ENCODE measurements at places on chromosomes 11 and 22. TPM values are rescaled to one million over a fixed set of nuclear protein-coding genes. Genes with fewer than 3 reads are reported as not detected.

GRCh38 chr11:19079643-19080440, 19.3 kb upstream of the MRGPRX2 start:
- no peak overlapping the region for H3K4me3 ChIP-seq
- DNase-seq = no peak
- H3K4me1 ChIP-seq = no peaks in the 10 kb centered on the region
- H3K27ac ChIP-seq = no peak overlapping the region

DNA sequence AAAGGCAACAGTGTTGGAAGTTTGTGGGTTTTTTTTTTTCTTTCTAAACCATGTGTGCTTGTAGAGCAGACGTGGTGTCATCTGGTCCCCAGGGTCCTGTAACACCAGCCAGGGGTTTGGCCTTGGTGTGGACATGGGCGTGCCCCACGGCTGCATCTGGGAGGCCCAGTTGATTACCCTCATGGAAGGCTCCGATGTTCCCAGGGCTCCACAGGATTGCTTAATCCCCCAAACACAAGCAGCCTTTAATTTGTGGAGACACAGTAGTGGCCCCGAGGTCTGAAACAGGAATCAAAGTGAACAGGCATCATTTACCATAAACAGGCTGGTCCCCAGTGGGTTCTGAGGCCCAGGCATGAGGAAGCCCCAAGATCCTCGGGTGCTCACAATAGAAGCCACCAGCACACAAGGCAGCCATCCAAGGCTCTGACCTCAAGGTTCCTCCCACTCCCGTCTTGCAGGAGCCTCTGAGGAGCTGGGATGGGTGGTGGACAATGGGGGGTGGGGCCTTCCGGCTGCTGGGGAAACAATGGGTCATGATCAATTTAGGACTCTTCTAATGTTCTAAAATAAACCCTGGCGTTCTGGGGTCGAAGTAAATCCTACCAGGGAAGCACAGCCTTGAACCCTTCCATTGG, 115.0 kb upstream of the CD82 start:
- no peaks in the 10 kb centered on the region for H3K27me3 ChIP-seq
- H3K27ac ChIP-seq = no peak overlapping the region
- H3K4me3 ChIP-seq = no peak overlapping the region
- H3K4me1 ChIP-seq = no peaks in the 10 kb centered on the region

- peaks cover 17% of the 10 kb centered on the region for H3K4me1 ChIP-seq
- DNase-seq = no peak
- peaks cover 10% of the 10 kb centered on the region for H3K27me3 ChIP-seq
- no peaks in the 10 kb centered on the region for H3K36me3 ChIP-seq
These were observed 215 bp downstream of the ZNRF3 start for GRCh38 chr22:28883657-28883916.

DNA sequence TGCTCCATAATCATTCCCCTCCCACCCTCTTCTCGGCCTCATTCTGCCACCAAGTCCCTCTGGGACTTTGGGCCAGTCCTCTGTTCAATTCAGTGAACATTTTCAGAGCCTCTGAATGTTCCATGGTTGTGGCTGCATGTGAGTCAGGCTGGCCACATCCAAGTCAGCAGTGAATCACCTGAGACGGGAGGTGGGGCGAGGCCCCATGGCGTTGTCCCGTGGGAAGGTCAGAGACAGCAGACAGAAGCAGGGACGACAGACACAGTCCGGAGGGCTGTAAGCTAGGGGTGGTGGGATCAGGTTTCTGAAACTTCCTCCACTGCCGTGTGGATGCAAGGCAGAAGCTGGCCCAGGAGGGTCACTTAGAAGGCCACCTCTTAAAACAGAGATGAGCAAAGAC, 324.8 kb downstream of the MN1 start:
- no peak for DNase-seq
- peaks cover 2% of the 10 kb centered on the region for H3K27me3 ChIP-seq
- H3K27ac ChIP-seq = no peak overlapping the region
- no peak overlapping the region for H3K4me3 ChIP-seq
- H3K4me1 ChIP-seq = no peaks in the 10 kb centered on the region

GRCh38 chr22:30922151-30922611, 46.4 kb downstream of the MORC2 start:
- H3K36me3 ChIP-seq = peaks cover 23% of the 10 kb centered on the region
- H3K4me3 ChIP-seq = no peak overlapping the region
- peak; percentile 88 for DNase-seq

GRCh38 chr22:36432592-36433317, 45.0 kb upstream of the MYH9 start:
- no peaks in the 10 kb centered on the region for H3K27me3 ChIP-seq
- no peak for DNase-seq

DNA sequence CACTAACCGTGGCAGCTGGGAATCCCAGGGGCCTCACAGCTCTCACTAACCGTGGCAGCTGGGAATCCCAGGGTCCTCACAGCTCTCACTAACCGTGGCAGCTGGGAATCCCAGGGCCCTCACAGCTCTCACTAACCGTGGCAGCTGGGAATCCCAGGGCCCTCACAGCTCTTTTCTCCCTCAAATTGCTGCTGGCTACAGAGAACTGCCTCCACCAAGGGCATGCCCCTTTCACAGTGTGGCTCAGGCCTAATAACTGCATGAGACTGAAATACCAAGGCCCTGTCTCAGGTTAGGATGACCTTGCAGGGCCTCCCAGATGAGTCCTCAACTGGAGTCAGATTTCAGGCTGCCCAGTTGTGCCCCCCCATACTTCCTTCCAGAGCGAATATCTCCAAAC, 35.1 kb upstream of the GGTLC2 start:
- H3K4me1 ChIP-seq = no peaks in the 10 kb centered on the region
- no peak overlapping the region for H3K27ac ChIP-seq
- DNase-seq = no peak

- DNase-seq = no peak
- peaks cover 19% of the 10 kb centered on the region for H3K4me1 ChIP-seq
- no peak overlapping the region for H3K27ac ChIP-seq
- H3K27me3 ChIP-seq = no peaks in the 10 kb centered on the region
These were observed 4.8 kb downstream of the ARHGEF17 start for GRCh38 chr11:73312851-73313327.

- peaks cover 98% of the 10 kb centered on the region for H3K4me1 ChIP-seq
- peak overlapping the region; percentile 53 for H3K4me3 ChIP-seq
- H3K36me3 ChIP-seq = peaks cover 22% of the 10 kb centered on the region
- no peak for DNase-seq
- peak overlapping the region; percentile 74 for H3K27ac ChIP-seq
These were observed 21.6 kb upstream of the TMA7B start for GRCh38 chr22:39938509-39939111.

DNA sequence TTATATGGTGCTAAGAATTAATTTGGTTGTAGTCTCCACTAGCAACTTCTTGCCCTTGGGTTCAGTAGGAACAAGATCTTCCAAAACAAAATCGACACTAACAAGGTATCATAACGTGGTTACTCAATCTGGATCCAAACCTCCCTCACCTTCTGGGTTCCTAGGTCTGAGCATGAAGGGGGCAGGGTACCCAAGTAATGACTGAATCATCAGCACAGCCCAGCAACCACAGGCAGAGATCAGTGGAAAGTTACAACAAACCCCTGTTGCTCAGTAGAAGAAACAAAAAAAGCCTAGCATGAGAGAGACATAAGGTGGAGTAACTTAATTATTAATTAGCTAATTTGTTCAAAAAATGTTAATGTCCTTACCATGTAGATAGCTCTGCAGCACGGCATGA, 221.4 kb downstream of the BLID start:
- H3K4me3 ChIP-seq = no peak overlapping the region
- H3K4me1 ChIP-seq = no peaks in the 10 kb centered on the region
- H3K27me3 ChIP-seq = no peaks in the 10 kb centered on the region
- H3K36me3 ChIP-seq = no peaks in the 10 kb centered on the region
- DNase-seq = no peak
- no peak overlapping the region for H3K27ac ChIP-seq

DNA sequence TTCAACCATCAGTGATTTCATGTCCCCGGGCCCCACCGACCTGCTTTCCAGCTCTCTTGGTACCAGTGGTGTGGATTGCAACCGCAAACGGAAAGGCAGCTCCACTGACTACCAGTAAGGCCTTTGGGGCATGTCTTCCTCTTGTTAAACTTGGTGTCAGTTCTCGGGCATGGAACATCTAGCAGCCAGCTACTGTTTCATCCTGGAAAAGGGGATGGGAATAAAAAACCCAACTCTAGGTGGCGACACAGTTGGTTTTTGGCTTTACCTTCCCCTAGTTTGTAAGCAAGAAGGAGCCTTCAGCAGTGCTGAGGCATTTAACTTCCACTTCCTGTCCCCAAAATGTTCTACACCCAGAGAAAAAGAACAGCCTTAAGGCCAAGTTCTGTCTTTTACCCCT, 76.7 kb downstream of the BMAL1 start:
- no peak for DNase-seq
- H3K36me3 ChIP-seq = peaks cover 79% of the 10 kb centered on the region
- no peaks in the 10 kb centered on the region for H3K27me3 ChIP-seq
- H3K4me3 ChIP-seq = no peak overlapping the region
- H3K4me1 ChIP-seq = no peaks in the 10 kb centered on the region
- no peak overlapping the region for H3K27ac ChIP-seq

DNA sequence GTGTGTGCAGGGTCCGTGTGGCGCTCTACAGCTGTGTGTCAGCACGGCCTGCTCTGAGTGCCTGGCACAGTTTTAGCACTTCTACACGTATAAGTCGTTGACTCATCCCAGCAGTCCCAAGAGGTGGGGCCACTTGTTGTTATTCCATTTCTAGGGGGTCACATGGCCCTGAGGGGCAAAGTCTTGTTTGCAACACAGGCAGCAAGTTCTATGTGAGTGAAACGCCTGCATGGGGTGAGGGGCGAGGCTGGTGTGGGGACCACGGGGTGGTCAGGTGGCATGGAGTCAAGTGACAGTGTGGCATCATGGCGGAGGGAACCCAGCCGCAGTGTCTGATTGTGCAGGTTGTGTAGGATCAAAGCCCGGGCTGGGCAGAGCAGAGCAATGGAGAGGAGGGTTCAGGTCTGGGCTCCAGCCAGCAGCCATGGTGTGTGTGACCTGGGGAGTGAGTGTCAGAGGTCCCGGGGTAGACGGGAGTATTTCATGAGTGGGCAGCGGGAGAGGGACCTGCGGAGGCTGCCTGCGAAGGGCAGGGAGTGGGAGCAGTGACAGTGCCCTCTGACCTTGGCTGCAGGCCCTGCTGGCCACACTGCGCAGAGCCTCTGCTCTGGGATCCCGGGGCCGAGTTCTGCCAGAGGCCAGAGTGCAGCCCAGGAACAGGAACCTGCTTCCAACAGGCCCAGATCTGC, 27.9 kb downstream of the SHANK3 start:
- H3K27ac ChIP-seq = no peak overlapping the region
- no peaks in the 10 kb centered on the region for H3K4me1 ChIP-seq
- no peak for DNase-seq
- H3K27me3 ChIP-seq = no peaks in the 10 kb centered on the region
- H3K36me3 ChIP-seq = no peaks in the 10 kb centered on the region

Gene AP1B1
- total RNA-seq = 41.1 TPM

Gene MS4A3
- 0.40 TPM for total RNA-seq

Gene MS4A10
- total RNA-seq = not detected

Gene E2F8
- 0.12 TPM for total RNA-seq

Gene BTBD18
- total RNA-seq = not detected

Data from T-cell (primary cell).